ENCODE measurements at places on chromosomes 4 and X. TPM values are rescaled to one million over a fixed set of nuclear protein-coding genes. Genes with fewer than 3 reads are reported as not detected.

The SSX4B gene
- total RNA-seq, result not detected

The SPANXA2 gene
- not detected for total RNA-seq

The SPRY1 gene
- total RNA-seq, result 27.2 TPM

The FGF13 gene
- 17.9 TPM for total RNA-seq

The PCDH18 gene
- 1.7 TPM for total RNA-seq

The TSPAN6 gene
- 79.0 TPM for total RNA-seq

The CFAP299 gene
- 0.34 TPM for total RNA-seq

All from dermis blood vessel endothelial cell (primary cell).